ENCODE measurements at places on chromosomes 16 and 17.

DNA sequence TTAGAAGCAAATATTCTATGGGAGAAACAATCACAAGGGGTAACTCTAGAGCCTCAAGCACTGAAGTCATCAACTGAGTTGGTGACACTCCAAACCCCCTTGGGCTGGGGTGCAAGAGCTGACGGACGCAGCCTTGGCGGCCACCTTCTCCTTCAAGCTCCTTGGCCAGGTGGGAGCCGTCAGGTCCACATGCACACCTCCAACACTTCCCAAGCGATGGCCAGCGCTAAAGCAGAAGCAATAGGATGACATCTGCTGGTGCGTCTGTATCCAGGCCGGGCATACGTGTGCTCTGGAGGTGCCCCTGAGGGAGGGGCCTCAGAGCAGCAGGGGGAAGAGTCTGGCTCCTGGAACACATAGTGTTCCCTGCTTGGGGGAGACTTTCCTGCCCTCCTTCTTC lies 12.2 kb upstream of the FOXJ1 start:
- no peak for DNase-seq

GRCh38 chr17:50055426-50056216 lies at the start of gene ITGA3:
ITGA3 (plus strand) TSS chr17:50056110; CDS start chr17:50056440, 330 bp downstream.
- DNase-seq, result no peak

- no peak for DNase-seq
Observed at GRCh38 chr16:73506568-73507056, 458.7 kb upstream of the ZFHX3 start.

- DNase-seq, result no peak
Observed at GRCh38 chr16:75256696-75257343, 5.4 kb upstream of the BCAR1 start.

GRCh38 chr17:81509972-81510784 lies 2.4 kb downstream of the ACTG1 start:
- DNase-seq, result no peak

DNA sequence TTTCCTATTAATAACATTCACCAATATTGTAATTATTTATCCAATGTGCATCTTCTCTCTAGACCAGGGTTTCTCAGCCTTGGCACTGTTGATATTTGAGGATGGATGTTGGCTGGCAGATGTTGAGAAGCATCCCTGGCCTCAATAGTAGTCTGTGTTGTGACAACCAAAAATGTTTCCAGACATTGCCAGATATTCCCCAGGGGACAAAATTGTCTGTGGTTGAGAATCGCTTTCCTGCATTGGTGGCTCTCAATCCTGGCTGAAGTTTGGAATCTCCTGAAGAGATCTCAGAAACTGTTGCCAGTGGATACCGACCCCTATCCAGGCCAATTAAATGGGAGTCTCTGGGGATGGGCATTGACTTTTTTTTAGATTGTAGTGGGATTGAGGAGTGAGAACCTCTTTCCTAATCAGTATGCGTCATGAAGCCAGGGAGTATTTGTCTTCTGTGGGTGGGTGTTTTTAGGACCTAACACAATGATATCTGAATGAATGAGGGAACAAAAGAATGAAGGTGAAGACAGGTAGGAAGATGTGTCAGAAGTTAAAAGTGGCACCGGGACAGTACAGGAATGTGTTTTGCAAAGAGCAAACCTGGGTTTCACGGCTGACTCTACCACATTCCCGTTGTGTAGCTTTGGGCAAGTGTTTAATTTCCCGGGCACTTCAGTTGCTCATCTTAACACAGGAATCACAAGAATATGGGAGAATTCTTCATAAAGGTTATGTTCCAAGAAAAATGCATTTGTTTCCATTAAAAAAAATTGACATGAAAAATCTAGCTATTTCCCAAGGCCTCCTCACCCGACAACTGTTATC lies 24.3 kb downstream of the HSD17B2 start:
- DNase-seq, result no peak

- no peak for DNase-seq
Observed at GRCh38 chr17:29154516-29155226, 25.5 kb downstream of the MYO18A start.

- DNase-seq, result no peak
Observed at GRCh38 chr17:44374306-44375195, 10.9 kb upstream of the FAM171A2 start.

GRCh38 chr16:49884033-49885015 lies 28.4 kb upstream of the ZNF423 start:
- no peak for DNase-seq

DNA sequence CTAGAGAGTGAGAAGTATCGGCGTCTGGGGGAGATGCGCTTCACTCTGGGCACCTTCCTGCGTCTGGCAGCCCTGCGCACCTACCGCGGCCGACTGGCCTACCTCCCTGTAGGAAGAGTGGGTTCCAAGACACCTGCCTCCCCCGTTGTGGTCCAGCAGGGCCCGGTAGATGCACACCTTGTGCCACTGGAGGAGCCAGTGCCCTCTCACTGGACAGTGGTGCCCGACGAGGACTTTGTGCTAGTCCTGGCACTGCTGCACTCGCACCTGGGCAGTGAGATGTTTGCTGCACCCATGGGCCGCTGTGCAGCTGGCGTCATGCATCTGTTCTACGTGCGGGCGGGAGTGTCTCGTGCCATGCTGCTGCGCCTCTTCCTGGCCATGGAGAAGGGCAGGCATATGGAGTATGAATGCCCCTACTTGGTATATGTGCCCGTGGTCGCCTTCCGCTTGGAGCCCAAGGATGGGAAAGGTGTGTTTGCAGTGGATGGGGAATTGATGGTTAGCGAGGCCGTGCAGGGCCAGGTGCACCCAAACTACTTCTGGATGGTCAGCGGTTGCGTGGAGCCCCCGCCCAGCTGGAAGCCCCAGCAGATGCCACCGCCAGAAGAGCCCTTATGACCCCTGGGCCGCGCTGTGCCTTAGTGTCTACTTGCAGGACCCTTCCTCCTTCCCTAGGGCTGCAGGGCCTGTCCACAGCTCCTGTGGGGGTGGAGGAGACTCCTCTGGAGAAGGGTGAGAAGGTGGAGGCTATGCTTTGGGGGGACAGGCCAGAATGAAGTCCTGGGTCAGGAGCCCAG lies 2.8 kb downstream of the SPHK1 start:
- DNase-seq, result no peak

DNA sequence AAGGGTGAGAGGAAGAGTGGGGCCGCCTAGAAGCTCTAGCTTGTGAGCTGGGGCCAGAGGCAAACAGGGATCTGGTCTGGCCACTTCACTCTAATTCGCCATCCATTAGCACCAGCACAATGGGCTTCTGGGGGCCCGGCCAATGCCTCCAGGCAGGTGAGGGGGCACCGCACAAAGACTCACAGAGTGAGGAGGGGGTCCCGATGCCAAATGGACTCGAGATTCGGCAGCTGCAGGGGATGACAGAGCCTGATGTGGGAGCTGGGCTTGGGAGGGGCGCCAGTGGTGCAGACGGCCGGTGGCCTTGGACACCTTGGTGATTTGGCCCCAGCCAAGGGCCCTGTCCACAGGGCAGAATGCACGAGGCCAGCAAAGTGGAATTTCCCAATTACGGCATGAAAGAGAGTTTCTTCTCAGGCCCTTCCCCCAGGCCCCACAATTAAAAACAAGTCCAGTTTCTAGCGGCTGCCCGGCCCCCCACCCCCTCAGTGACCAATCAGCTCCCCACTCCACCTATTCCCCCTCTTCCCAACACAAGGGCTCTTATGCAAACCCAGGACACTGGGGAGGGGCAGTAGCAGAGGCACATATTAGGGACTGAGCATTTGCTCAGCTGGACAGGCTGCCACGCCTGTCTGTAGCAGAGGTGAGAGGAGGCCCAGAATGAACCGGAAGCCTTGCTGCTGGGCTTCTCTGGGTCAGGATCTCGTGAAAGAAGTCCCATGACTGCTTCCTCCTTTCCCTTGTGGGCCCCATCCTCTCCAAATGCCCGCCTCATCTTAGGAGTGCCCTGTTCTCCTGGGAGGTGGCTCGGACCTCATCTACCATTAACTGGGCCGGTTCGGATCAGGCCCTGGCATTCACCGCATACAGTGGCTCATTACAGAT lies 39.4 kb upstream of the MTSS2 start:
- no peak for DNase-seq

DNA sequence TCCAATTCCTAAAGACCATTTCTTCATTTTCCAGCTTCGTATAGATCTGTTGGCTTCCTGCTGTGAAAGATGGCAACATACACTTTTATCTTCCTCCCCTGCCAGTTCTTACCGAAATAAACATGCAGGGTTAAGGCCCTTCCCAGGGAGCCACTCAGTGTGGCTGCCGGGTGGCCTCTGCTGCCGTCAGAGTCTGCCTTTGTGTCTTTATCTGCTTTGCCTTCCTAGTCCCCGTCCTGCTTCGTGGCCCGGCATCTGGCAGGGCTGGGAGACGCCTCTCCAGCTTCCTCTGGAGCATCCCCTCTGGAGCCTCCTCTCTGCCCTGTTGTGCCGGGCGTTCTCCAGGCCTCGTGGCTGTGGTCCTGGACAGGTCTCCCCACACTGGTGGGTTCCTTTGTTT lies 30.3 kb upstream of the CAPN15 start:
- DNase-seq, result no peak

DNA sequence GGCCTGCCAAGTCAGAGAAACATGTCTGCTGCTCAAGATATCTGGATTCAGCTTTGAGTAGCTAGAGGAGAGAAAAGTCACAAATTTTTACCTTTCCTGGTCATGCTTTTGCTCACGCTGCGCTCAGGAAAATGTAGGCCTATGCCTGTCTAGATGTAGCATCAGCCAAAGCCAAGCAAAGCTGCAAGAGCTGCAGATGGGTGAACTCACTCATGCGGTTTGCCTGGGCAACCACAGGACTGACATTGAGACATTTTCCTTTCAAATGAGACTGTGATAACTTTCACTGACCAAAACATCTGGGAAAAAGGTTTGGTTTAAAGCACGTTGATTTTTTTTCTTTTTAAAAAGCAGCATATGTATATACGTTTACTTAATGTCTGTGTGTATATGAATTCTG lies 34.0 kb upstream of the NAGLU start:
- DNase-seq, result no peak

DNA sequence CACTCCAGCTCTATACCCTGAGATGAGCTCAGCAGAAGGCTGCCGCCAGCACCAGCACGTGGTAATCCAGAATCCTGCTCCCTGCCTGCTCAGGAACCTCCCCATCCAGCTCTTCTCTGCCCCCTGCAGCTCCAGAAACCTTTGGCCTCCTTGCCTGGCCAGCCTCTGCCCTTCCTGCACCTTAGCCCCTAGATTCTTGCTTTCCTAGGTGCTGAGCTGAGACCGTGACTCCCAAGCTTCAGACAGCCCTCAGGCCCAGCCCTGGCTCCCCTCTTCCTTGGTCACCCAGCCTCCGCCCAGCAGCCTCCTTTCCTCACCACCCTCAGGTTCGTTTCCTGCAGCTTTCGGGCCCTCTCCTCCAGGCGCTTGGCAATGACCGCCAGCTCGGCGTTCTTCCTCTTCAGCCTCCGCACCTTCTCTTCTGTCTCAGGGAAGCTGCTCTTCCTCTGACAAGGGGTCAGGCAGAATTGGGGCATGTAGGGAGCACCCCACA lies 2.6 kb downstream of the TSPOAP1 start:
- no peak for DNase-seq

GRCh38 chr17:29620779-29621500 lies 1.8 kb downstream of the CORO6 start:
- no peak for DNase-seq

GRCh38 chr16:70481929-70482536 lies 27.6 kb downstream of the FCSK start:
- no peak for DNase-seq

- no peak for DNase-seq
Observed at GRCh38 chr16:66429290-66429962, 2.3 kb downstream of the BEAN1 start.

DNA sequence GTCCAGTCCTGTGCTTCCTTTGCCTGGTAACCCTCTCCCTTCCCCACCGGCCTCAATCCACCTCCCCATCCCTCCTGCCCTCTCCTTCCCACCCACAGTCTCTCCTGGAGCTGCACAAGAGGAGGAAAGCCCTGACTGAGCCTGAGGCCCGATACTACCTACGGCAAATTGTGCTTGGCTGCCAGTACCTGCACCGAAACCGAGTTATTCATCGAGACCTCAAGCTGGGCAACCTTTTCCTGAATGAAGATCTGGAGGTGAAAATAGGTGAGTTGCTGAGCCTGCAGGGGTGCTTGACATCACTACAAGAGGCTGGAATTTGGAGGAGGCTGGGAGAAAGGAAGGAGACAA lies 1.3 kb downstream of the PLK1 start:
- no peak for DNase-seq

DNA sequence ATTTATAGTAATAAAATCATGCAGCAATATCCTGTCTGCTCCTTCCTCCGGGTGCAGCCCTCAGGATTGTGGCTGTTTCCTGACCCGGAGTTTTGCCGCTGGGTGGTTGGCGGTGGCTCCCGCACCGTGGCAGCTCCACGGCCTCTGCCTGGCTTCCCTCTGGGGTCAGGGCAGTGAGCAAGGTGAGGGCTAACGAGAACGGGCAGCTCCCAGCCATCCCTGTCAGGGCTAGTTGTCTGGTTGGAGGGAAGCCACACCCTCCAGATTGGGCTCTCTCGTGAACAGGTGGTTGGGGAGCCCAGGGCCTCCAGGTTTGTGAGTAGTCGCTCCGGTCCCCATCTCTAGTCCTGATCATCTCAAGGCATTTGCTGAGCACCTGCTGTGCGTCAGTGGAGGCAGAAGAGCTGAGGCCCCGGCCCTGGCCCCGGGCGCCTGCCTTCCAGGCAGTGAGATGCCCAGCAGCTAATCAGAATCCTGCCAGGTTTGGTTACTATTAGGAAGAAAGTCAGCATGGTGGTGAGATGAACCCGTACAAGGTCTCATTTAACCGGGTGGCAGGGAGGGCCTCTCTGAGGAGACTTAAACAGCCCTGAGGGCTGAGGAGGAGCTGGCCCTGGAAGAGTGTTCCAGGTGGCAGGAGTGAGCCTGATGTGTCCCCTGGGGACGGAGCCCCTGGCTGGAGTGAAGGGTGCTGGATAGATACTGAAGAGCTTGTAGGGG lies 2.3 kb upstream of the NUDT16L1 start:
- no peak for DNase-seq

GRCh38 chr17:38341035-38341721 lies 2.6 kb downstream of the GPR179 start:
- no peak for DNase-seq

DNA sequence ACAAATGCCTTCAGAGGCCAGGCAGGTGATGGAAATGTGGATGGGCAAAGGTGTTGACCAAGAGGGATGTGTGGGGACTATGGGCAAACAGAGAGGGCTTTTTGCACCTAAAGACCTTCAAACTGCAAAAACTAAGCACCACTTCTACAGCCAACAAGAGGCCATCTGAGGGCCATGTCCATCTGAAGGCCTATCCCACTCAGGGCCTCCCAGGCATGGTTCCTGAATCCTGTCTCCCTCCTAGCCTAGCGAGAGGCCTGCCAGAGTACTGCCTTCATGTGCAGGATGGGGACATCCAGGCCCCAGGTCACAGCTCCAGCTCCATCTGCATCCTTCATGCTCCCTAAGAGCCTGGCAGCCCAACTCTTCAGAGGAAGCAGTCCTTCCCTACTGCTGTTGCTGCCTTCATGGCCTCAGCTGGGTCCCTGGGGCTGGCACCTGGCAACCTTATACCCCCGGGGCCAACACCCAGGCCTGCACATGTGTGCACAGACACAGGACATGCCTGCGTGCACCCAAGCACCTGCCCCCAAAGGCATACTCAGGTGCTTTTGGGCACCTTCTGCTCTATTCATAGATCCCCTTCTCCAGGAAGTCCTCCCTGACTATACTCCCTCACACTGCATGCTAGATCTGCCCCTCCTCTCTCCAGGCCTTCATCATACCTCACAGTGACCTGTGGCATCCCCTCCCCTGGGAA lies 95.2 kb downstream of the C16orf78 start:
- no peak for DNase-seq

Measured in stimulated activated CD4-positive, alpha-beta T cell treated with anti-CD3 and anti-CD28 coated beads, Interleukin-12 subunit alpha, Interleukin-12 subunit beta, amount 100 ng/mL, for 48 hours (primary cell).